ENCODE measurements at places on chromosomes 7 and 10.

GRCh38 chr10:26780793-26781601, 79.8 kb downstream of the ABI1 start:
- no peak for DNase-seq

DNA sequence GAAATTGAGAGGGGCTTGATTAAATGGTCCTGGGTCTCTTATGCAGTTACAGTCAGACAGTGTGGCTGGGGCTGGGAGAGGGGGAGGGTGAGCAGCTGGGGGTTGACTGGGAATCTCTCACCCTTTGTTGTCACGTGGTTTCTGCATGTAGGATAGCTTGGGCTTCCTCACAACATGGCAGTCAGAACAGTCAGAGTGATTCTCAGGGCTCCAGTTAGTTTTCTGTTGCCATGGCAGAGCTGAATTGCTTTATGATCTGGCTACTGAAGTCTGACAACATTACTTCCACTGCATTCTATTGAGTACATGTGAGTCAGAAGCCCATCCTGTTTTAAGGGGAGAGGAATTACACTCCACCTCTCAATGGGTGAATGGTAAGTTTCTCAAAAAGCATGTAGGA, 102.7 kb downstream of the WDR11 start:
- DNase-seq, result no peak

DNA sequence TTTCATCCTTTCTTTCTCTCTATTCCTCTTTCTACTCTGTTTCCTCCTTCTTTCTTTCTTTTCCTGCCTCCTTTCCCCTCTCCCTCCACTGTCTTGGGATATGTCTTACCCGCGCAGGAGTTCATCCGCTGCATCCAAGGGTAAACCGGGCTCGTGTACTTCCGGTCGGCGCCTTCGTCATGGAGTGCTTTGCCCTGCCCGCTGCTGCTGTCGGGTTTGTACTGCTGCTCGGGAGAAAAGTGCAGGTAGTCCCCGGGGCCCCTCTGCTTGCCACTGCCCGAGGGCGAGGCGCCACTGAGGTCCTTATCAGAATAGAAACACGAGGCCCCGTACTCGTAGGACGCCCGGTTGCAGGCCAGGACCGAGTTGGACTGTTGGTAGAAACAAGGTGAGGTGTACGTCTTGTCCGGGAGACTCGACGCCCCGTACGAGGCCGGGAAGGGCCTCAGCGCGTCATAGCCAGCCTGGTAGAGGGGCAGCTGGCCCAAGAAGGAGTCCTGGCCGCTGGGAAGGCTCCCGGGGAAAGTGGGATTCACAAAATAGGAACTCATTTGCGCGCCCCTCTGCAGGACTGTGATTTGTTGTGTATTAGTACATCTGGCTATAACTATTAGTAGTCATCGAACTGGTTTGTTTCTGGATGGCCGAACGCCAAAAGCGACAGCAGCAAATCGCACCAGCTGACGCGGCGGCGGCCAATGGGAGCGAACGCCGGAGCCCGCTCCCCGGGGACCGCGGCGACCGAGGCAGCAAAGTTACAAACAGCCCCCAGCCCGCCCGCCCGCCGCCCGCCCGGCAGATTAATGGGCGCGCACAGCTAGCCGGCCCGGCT, at the start of gene HOXA6:
TSS of gene HOXA6 (minus strand) at position 576 of the 832 bp plus-strand sequence. CDS start at position 551, 25 bp downstream.
- DNase-seq, result no peak

DNA sequence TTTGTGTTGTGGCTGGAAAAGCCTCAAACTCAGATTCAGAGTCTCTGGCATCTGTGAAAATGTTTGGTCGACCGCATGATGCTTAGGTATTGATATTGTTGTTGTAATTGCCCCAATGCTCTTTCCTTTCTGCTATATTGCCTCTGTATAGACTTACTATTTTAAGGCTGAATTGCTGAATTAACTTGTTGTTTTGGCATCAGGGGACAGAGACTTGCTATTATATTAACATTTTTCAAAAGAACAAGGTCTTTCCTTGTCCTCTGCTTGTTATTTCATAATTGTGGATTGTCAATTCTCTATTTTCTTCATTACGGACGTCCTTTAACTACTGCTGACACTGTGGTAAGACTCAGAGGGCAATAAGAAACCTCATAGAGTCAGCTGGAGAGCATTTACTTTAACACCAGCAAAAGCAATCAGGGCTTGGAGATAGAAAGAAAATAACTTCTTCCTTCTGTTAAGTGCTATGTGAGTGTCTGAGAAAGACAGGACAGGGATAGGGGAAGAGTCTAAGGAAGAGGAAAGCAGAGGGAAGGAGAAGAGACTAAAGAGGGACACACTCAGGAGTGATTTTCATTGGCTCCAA, 17.6 kb downstream of the CPED1 start:
- DNase-seq, result no peak

- DNase-seq, result no peak
Measured at GRCh38 chr10:31768467-31768866, 160.2 kb downstream of the ARHGAP12 start.

Data from effector CD4-positive, alpha-beta T cell (primary cell).